Heart left ventricle (tissue), 16 donors: ENCODE measurements at places on chromosomes 7 and 10. TPM values are rescaled to one million over a fixed set of nuclear protein-coding genes. Genes with fewer than 3 reads are reported as not detected.

Gene HPSE2
- 0.06 TPM for polyA plus RNA-seq

DNA sequence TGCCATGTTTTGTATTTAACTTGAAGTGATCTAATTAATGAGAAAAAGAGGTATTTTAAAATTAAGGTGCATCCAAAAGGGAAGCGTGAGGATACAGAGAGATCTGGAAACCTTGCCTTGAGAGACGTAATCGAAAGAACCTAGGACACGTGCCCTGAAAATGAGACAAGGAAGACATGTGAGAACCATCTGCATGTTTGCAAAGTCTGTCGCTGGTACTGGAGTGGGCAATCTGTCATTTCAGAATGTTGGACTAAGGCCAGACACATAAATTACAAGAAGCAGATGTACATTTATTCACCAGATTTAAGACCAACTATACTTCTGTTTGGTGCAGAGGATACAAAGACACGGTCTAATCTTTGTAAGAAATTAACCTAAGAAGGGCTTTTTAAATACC lies 9.2 kb downstream of the AGR2 start:
- no peak for DNase-seq

DNA sequence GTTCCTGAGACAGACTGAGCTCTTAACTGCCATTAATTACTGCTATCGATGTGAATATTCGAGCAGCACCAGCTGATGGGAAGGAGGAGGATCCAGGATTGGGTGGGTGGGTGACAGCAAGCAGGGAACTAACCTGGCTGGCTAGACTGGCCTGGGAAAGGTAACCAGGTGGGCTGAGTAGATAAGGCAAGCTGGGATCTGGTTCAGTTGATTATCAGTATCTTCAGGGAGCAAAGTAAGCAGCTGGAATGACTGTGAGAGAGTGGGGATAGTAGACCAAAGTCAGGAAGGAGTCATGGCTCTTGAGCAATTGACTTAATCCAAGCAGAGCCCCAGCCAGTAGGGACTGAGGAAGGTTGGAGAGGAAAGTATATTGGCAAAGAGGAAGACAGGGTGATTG lies 46.9 kb upstream of the KMT2E start:
- DNase-seq, result no peak

Gene BHLHA15
- polyA plus RNA-seq, result not detected

GRCh38 chr10:79336739-79337138 lies 10.5 kb upstream of the PPIF start:
- DNase-seq, result no peak
